ENCODE measurements at places on chromosomes 13 and 19. TPM values are rescaled to one million over a fixed set of nuclear protein-coding genes. Genes with fewer than 3 reads are reported as not detected.

DNA sequence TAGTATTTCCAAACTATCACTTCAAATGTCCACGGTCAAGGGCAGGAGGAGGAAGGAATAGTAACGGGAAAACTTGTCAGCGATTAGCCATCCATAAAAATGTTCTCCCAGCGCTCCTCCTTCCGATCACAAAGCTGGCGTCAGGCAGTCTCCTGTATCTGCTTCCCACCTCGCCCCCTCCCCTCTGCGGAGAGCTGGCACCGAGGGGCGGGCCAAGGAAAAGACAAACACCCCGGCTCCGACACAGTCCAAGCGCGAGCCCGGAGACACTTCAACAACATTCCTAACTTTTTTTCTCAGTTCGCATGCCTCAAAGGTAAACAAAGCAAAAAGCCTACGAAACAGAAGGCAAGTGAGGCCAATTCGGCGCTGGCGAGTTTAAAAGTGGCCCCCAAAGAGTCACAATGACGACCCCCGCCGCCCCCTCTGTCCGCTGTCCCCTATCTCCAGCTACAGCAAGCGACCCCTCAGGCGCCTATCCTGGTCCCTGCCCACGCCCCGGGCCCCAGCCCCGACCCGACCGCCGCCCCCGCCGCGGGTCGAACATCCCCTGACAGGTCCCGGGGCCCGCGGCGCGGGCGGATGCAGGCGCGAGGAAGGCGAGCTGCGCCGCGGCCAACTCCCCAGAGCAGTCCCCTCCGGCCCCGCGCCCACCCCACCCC lies 736 bp downstream of the SMAD9 start:
- no peak for DNase-seq

- peak; percentile 91 for DNase-seq
Observed at GRCh38 chr19:2578901-2579677, 103.2 kb downstream of the GADD45B start.

GRCh38 chr13:25249001-25249543 lies 38.2 kb downstream of the MTMR6 start:
- DNase-seq: no peak

DNA sequence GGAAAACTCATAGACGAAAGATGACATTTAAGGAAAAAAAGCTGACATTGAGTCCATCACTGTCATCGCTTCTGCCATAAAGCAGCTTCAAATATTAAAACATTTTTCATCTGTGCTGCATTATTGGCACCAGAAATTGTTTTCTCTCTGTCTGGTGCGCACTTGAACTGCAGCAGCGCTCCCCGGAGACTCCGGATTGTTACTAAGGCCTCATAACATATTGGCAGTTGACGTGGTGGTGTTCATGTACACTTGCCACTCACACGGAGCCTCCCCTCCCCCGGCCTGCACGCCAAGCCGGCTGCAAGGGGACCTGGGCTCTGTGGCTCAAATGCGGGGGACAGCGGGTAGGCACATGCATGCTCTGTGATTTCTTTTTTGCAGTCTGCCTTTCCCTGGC lies 203.2 kb downstream of the TSHZ3 start:
- no peak for DNase-seq

- DNase-seq: no peak
Observed at GRCh38 chr19:47145639-47146486, 15.2 kb downstream of the SAE1 start.

DNA sequence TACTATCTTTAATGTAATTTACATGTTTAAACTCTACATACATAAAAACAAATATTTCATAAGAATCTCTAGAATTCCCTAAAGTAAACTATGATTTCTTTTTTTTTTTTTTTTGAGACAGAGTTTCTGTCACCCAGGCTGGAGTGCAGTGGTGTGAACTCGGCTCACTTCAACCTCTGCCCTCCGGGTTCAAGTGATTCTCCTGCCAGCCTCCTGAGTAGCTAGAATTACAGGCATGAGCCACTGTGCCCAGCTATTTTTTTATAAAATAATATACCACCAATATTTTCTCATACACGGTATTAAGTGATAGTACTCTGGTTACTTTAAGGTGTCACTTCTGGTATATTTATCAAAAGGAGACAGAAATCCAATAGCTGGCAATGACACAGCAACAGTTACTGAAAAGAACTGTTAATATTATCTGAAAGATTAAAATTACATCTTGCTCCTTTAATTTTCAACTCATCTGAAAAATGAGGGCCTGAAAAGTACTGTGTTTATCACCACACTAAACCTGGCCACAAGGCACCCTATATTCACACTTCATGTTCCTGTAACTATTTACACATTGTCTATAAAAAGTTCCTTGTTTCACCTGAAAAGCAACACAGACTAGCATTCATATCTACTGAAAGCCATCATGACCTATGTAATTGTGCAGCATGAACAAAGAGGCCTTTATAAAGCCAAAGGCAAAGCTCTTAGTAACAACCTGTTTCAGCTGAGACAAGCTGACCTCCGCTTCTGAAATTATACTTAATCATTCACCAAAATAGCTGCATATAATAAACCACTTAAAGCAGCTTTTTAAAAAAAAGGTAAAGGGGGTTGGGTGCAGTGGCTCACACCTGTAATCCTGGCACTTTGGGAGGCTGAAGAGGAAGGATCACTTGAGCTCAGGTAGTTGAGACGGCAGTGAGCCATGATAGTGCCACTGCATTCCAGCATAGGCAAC lies 106.1 kb downstream of the SLC25A15 start:
- DNase-seq: no peak

The URAD gene
- total RNA-seq: not detected

The SYDE1 gene
- 16.8 TPM for total RNA-seq

Measured in H1 (cell line).